ENCODE measurements at places on chromosomes 11 and 22.

GRCh38 chr22:17121233-17122195 lies at the start of gene TMEM121B:
Gene TMEM121B, minus strand, starts transcription at chr22:17121360. Its CDS starts 233 bp downstream, at chr22:17121127.
- DNase-seq: peak; percentile 4

- DNase-seq: no peak
Measured at GRCh38 chr11:22317656-22318055, 20.5 kb upstream of the SLC17A6 start.

- no peak for DNase-seq
Measured at GRCh38 chr11:63813563-63814382, 517 bp downstream of the SPINDOC start.

DNA sequence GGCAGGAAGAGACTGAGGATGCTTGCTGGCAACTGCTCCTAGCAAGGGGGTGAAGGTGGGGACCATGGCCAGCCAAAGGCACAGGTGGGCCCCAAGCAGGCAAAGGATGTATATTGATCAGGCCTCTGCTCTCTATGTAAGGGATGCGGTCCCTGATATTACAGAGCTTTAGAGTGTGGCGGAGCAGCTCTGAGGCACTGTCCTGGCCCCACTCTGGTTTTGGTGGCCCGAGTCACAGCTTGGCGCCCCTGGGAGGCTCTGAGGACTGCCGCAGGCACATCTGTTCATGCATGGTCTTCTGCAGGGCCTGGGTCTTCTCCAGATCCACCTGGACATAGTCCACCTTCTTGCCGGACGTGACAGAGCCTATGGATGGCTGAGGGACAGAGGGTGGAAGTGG lies 45.5 kb downstream of the GAB4 start:
- DNase-seq: no peak

GRCh38 chr22:45262931-45263462 lies 21.8 kb upstream of the UPK3A start:
- no peak for DNase-seq

DNA sequence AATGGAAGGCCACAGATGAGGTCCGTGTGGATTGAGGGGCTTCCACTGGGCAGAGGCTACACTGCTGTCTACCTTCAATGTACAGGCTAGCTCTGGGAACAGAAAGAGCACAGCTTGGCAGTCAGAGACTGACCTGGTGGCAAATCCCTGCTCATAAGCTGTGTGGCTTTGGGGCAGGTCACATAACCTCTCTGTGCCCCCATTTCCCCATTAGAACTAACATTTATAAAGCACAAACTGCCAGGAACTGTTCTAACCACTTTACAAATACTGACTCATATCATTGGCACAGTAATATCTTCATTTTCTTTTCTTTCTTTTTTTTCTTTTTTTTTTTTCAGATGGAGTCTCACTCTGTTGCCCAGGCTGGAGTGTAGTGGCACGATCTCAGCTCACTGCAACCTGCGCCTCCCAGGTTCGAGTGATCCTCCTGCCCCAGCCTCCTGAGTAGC lies 3.1 kb downstream of the FOSL1 start:
- DNase-seq: no peak

GRCh38 chr11:12827929-12828812 lies 153.9 kb downstream of the TEAD1 start:
- peak; percentile 36 for DNase-seq

GRCh38 chr22:35033635-35034296 lies 32.2 kb upstream of the ISX start:
- DNase-seq: no peak

DNA sequence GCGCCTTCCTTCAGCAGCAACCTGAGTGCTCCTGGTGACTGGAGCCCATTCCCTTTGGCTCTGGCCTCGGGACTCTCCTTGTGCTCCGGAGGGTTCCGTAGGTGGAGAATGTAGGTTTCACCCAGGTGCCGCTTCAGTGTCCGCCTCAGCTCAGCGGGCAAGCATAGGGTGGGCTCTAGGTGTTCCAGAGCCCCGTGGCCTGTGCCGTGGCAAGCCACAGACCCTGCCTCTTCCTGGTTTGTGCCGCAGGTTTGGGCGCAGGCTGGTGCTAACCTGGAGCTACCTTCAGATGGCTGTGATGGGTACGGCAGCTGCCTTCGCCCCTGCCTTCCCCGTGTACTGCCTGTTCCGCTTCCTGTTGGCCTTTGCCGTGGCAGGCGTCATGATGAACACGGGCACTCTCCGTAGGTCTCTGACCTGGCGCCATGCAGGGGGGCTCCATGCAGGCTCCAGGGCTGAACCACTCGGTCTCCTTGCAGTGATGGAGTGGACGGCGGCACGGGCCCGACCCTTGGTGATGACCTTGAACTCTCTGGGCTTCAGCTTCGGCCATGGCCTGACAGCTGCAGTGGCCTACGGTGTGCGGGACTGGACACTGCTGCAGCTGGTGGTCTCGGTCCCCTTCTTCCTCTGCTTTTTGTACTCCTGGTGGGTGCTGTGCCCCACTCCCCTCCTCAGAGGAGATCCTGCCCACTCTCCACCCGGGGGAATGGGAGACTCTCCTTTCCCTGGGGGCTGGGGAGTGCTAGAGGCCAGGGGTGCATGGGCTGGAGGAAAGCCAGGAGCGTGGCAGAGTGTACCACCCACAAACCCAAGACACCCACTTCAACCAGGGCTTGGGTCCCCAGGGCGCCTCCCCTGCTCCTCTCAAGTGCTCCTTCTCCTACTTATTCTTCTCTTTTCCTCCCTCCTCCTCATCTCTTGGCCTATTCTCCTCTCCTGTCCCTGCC lies 2.4 kb downstream of the SLC22A12 start:
- DNase-seq: no peak

- DNase-seq: no peak
Measured at GRCh38 chr11:110631551-110631950, 80.7 kb downstream of the ARHGAP20 start.

DNA sequence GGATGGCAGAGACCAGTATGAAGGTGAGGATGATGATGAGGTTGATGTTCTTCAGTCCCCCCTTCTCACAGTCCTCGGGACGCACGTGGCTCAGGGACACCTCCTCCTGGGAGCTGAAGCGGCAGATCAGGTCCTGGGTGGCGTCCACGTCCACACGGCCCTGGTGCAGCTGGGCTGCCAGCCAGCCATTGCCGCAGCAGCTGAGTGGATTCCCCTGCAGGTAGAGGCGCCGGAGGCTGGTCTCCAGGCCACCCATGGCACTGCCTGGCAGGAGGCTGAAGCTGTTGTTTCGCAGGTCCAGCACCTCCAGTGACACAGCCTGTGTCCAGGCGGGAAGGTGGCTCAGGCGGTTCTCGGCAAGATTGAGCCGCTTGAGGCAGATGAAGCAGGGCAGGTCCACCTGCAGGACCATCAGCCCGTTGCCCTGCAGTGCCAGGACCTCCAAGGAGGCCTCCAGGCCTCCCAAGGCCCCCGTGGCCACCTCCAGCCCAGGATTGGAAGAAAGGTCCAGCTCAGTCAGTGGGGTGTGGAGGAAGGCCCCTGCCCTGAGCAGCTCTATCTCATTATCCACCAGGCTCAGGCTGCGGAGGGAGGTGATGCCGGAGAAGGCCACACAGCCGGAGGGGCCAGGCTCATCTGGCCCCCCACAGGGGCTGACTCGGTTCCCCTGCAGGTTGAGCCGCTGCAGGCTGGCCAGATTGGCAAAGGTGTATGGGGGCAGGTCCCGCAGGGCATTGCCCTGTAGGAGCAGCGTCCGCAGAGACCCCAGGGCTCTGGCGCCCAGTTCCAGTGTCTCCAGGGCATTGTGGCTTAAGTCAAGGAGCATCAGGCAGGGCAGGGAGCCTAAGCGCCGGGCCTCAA lies 10.6 kb downstream of the LRRC32 start:
- DNase-seq: no peak

GRCh38 chr11:131616481-131617140 lies 246.2 kb downstream of the NTM start:
- DNase-seq: no peak

DNA sequence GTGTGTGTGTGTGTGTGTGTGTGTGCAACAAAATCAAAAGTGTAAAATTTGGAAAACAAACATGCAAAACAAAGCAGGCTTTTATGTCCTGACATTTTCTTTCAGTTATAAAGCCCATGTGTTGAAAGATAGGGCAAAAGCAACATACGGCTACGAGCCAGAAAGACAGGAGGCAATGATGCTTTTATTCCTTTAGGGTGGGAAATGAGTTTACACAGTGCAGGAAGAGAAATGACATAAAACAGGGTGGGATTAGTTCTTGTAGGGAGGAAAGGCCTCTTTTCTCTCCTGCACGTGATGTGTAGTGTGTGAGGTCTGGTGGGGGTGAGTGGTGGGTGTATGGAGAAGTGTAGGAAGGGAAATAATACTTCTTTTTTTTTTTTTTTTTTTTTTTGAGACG lies 29.4 kb downstream of the IL18 start:
- no peak for DNase-seq

- DNase-seq: no peak
Measured at GRCh38 chr22:27494785-27495184, 306.8 kb downstream of the MN1 start.

DNA sequence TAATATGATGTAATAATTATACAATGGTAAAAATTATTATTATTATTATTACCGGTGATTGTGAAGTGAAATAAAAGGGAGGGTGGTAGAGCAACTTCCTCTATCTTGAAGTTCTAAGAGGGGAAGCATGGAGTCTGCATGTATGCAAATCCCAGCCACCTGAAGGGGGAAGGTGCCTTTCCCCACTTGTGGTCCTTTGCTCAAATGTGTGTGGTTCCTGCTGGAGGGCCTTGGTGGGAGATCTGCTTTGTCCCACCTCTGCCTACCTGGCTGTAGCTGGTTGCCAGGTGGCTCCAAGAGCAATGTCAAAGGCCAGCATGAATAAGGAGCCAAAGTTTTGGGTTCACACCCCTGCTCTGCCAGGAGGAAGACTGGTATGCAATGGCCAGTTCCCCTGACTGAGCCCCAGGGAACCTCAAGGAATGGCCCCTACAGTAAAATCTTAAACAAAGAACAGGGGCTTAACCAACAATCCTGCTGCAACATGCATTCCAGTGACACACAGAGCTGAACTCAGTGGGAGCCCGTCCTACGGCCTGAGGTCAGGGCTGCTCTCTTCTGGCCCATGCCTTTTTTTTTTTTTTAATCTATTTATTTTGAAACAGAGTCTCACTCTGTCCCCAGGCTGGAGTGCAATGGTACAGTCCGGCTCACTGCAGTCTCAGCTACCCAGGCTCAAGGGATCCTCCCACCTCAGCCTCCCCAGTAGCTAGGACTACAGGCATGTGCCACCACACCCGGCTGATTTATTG lies 8.5 kb downstream of the TMEM132A start:
- no peak for DNase-seq

GRCh38 chr11:128669506-128670270 lies 24.2 kb upstream of the FLI1 start:
- DNase-seq: no peak

- no peak for DNase-seq
Measured at GRCh38 chr11:126054882-126055281, 7.8 kb downstream of the CDON start.

Data from RWPE1 (cell line).